ENCODE measurements at places on chromosomes 2 and 18.

- DNase-seq = no peak
These were observed 120.4 kb downstream of the LIPG start for GRCh38 chr18:49682173-49682802.

DNA sequence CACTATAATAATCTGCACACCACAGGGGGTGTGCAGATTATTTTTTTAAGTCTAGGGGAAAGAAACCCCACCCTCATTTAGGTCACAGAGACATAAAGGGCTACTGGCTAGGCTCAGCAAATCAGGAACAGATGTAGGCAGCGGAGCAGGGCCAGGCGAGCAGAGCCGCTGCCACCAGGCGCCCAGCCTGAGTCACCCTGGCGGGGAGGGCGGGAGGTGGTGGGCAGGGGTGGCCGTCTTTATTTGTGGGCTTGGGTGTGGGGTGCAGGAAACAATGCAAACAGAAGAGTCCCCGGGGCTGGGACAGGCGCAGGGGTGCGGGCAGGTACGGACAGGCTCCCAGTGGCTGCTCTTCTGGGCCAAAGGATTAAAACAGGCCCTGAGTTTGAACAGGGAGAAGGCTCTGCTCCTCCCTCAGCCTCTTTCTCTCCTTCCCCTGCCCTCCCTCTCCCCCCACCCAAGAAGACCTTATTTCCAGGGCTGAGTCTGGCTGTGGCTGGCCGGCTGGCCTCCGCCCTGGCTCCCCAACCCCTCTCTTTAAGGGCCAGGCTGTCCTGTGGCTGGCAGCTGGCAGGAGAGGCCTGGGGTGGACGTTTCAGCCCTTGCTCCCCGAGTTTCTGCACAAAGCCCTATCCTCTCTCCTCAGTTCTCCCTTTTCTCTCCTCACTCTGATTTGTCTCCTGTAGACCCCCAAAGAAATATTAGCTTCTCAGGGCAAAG, 142.9 kb upstream of the SMAD2 start:
- DNase-seq = peak; percentile 42

DNA sequence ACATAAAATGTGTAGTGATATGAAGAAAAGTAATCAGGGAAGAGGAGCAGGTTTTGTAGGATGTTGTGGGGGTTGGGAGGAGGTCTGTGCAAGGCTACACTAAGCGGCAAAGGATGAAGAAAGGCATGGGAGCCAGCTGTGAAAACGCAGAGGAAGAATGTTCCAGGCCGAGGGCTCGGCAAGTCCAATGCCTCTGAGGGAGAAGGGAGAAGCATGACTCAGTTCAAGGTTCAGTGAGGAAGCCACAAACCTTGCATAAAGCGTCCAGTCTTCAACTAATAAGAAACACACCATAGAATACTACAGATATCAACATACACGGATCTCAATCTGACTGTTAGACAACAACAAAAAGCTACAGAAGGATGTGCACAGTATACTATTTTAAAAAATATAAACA, 16.2 kb downstream of the EPB41L3 start:
- DNase-seq = peak; percentile 92

DNA sequence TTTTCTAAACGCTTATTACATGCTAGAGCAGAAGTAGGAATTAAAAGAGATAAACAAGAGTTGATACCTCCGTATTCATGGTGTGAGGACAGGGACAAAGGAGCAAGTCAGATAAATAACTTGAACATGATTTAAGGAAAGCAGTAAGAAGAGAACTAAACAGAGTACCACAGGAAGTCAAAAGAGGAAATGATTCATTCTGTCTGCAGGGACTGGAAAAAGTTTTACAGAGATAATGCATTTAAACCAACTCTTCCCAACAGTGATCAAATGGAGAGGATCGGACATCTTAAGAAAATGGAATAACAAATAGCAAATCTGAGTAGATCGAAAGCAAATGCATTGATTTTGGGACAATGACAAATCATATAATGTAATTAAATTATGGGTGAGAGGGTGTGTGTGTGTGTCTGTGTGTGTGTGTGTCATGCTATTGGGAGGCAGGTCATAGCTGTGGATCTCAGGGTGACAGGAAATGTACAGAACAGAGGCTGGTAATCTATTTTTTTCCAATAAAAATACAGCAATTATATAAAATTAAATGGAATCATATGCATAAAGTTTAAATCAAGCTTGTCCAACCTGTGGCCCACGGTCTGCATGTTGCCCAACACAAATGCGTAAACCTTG, 113.4 kb downstream of the MC4R start:
- DNase-seq = no peak

GRCh38 chr2:121532347-121532766, 1.7 kb downstream of the RNU4ATAC start:
- peak; percentile 39 for DNase-seq

DNA sequence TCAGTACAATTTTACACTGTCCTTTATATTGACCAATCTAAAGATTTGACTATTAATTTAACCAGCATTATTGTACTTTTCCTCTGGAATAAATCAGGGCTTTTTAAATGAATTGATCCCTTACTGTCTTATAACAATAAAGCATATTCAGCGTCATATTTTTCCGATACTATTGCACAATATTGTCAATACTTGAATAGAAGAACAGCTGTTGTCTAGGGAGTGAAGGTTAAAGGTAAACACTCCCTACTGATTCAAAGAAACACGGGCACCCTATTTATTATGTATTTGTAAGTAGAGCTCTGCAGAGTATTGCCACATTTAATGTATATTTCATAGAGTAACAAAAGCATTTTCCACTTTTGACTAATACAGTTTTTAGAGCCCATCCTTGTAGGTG, 134.4 kb downstream of the CAMKMT start:
- no peak for DNase-seq

DNA sequence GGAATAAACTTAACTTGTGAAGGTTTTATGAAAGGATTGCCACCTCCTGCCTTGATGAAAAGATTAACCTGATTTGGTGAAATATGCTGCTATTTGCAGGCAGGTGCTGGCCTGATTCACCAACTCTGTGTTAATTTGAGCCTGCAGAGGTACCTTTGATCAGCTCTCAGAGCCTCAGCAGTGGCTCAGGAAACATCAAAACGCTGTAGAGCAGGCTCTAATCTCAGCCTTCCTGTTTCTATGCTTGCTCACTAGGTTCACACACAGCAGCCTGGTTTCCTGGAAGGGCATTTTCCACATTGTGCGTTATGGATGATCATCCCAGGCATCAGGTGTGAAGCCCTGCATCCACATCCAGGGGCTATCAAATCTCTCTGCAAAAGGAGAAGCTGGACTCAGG, 16.9 kb downstream of the TGIF1 start:
- no peak for DNase-seq

GRCh38 chr2:3042601-3043585, 334.7 kb downstream of the EIPR1 start:
- no peak for DNase-seq

- no peak for DNase-seq
These were observed 31.0 kb upstream of the TNS1 start for GRCh38 chr2:218033590-218034496.

- DNase-seq = no peak
These were observed 66.7 kb upstream of the RTN4 start for GRCh38 chr2:55116966-55117365.

DNA sequence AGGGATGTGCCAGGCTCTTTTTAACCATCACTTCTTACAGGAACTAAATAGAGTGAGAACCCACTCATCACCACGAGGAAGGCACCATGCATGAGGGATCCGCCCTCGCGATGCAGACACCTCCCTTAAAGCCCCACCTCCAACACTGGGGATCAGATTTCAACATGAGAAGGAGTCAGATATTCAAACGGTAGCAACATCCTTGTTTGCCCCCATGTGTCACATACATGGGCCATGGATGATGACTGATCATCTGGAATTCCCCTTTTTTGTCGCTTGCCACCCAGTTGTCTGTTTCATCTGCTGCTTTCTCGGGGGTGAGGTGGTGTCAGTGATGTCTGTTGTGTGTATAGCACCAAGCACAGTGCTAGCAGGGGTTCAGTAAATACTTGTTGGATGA, 57.9 kb downstream of the NCK2 start:
- DNase-seq = no peak

GRCh38 chr2:77325395-77325794, 196.8 kb downstream of the LRRTM4 start:
- DNase-seq = no peak

DNA sequence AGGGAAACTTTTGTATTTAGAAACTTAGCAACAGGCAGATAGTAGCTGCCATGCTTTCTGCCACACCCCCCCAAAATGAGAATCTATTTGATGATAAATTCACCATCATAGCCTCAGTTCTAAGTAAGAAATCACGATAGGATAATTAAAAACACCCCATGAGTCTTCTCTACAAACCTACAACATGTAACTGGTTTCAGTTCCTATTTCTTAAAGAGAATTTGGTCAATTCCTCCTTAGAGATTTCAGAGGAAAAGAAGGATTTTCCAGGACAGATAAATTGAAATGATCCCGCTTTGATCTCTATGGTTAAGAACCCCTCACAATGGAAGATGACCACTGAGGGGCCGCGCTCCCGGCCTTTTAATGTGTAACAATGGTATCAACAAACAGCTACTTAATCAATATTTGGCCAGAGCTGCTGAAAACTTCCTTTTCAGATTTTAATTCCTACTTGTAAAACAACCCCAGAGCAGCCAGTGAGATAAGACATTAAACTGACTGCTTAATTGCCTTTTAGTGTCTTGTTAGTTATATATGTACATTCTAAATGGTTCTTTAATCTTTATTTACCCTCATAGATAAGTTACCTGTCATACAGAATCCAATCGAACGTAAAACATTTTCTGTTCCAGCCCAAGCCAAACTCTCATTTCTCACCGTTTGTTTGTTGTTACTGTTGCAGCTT, 10.1 kb downstream of the PAX3 start:
- DNase-seq = no peak

DNA sequence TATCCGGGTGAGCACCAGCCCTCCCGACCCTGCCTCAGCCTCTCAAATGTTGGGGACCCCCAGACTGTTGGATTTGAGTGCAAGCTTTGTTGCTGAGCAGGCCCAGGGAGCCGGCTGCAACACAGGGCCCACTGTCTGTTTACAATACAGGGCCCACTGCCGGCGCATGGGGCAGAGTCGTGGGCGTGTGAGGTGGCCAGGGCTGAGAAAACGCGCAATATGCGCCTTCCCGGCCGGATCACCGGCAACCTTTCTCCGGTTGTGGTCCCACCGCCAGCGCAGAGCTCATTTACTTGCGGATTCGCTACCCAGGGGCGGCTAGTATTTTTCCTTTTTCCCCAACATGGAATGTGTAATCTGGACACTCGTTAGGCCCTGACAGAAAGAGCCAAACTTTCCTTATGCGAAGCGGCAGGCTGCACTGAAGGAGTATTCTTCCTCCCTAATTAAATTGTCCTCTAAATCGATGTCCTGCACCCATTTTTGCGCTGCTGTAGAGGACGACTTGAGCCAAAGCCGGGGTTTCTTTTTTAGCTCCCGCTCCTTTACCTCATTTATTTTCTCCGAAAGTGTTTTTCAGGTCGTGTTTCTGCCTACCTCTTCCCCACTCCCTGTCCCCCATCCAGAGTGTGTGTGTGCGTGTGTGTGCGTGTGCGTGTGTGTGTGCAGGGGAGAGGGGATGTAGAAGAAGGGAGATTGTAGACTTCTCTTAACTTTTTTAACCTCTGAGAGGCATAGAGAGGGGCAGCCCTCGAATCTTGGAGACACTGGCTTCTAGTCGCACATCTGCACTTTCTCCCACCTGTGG, 2.7 kb downstream of the OTX1 start:
- DNase-seq = no peak

GRCh38 chr18:39825485-39826150, 2129.4 kb upstream of the PIK3C3 start:
- DNase-seq = peak; percentile 53

- DNase-seq = peak; percentile 91
These were observed 11.7 kb upstream of the MSH6 start for GRCh38 chr2:47771211-47771610.

DNA sequence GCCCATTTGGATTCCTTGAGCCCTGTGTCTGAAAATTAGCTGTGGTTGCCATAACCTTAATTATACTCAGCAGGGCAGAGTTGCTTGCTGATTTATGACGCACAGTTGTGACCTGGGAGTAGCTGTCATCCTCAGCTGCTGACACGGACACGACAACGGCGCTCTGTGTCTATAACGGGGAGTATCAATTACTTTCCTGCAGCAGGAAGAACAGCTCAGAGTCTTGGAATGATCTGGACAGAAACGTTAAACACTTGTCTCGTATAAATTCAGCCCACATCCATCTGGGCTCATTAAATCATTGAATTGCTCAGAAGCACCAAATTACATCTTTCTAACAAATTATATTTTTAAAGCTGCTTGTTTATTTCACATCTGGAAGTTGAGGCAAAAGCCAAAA, 116.3 kb downstream of the SEPTIN10 start:
- peak; percentile 57 for DNase-seq

DNA sequence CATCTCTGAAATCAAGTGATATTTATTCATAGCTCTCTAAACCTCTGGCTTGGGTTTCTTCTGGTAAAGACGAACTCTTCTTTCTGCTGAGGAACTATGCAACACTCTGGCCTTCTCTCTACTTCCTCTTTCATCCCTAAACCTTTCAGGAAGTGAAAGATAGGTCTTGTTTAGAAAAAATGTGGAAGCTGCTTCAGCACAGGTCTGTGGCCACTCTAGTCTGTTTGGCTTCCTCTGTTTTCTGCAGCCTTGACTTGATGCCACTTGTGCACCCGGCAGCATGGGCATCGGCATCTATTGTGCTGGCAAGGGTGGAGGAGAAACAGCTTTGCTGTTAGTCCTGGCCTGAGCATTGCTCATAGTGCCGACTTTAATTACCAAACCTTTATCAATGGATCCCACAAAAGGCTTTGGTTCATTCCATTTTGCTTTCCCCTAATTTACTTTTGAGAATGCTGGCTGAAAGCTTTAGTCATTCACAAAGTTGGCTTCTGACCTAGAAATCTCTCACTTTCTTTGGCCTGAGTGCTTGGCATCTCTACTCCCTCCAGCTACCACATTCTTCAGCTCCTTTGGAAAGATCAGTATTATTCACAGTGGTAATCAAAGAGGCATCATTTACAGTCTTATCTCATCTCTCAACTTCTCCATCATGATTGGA, 32.0 kb upstream of the GPR39 start:
- no peak for DNase-seq

GRCh38 chr18:76592981-76593381, 97.9 kb upstream of the ZNF516 start:
- no peak for DNase-seq

Data from fibroblast of gingiva (primary cell).